Sciatic nerve (tissue), 2 donors: ENCODE measurements at places on chromosomes 16 and 17. TPM values are rescaled to one million over a fixed set of nuclear protein-coding genes. Genes with fewer than 3 reads are reported as not detected.

GRCh38 chr17:1078831-1079561 lies 82.1 kb downstream of the TIMM22 start:
- DNase-seq, result no peak

Gene SNX20
- total RNA-seq, result 2.6 TPM

Gene MYO15B
- 336 TPM for total RNA-seq

Gene MT3
- total RNA-seq, result 94.5 TPM
